ENCODE measurements at places on chromosomes 6 and 20. TPM values are rescaled to one million over a fixed set of nuclear protein-coding genes. Genes with fewer than 3 reads are reported as not detected.

The ZNF341 gene
- total RNA-seq = 5.5 TPM

The PLN gene
- not detected for total RNA-seq

The ULBP1 gene
- total RNA-seq = 0.03 TPM

The PREX1 gene
- total RNA-seq = 27.5 TPM

The PTPRK gene
- total RNA-seq = 24.5 TPM

The GDAP1L1 gene
- not detected for total RNA-seq

The MDFI gene
- not detected for total RNA-seq

Data from SJSA1 (cell line).